ENCODE measurements at places on chromosomes 3 and 15.

DNA sequence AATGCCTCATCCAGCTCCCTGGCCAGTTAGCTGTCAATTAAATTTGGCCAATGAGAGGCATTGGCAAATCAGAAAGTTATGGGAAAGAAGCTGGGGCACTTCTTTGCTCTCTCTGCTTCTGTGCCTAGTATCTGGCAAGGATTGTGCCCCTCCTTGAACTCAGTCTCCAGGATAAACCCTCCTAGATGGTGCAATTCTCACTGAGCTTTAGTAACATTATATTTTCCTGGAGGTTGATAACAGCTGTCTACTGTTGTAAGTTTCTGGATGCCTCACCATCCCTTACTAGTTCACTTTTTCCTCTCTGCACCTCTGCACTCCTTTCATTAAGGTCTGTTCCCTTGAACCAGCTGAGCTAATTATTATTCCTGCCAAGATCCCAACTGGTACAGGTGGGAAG lies 329.5 kb downstream of the MFSD1 start:
- DNase-seq: no peak

DNA sequence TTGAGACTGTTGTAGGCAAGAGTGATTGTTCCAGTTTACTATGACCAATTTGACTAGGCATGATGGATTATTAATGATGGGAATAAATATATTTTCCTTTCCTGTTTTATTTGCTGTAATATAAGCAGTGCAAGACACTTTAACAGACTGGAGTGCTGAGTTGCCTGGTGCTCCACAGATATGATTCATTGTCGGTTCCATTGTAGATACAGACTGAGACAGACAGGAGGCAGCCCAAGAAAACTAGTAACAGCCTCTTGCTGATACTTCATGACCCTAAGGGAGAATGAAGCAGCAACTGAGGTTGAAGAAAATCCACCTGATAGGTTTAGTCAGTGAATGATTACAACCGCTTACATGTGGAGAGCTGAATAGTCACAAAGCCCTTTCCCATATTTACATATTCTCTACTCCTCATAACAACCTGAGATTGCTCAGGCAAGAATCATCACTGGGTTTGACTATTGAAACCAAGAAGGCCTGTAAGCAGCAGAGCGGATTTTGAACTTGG lies 235.1 kb upstream of the TPRG1 start:
- no peak for DNase-seq

- no peak for DNase-seq
Observed at GRCh38 chr3:89138048-89138447, 30.6 kb downstream of the EPHA3 start.

- no peak for DNase-seq
Observed at GRCh38 chr15:71054286-71054952, 60.9 kb upstream of the THSD4 start.

GRCh38 chr15:77834276-77834990 lies 201.7 kb upstream of the LINGO1 start:
- no peak for DNase-seq

All from AG10803 (cell line).